Stimulated activated CD4-positive, alpha-beta T cell treated with anti-CD3 and anti-CD28 coated beads, Interleukin-4, amount 100 ng/mL, for 24 hours (primary cell): ENCODE measurements at places on chromosomes 6 and 20.

DNA sequence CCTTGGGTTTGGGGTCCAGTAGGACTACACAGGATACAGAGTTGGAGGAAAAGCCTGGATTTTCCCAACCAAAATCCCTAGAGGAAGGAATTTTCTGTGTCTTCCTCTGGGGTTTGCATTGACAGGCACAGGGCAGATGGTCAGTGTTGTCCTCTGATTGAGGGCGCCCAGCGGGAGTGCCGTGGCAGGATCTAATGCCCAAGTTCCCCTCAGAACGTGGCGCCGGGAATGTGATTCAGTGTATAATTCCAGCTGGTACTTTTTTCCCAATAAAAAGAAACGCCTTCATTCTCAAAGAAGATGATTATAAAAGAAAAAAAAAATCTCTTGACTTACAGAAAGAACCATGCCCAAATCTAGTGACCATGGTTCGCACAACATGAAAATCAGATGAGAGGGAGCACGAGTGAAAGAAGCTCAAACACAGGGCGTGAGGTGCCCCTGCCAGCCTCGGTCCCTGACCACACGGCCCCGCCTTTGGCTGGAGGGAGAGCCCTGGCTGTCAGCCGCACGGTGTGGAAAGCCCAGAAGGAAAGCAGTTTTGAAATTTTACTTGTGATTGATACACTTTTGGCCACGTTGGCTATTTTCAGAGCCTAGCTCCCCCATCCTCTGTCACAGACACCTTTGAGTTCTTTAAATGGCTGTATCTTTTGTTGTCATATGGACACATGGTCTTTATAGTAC is 31.6 kb downstream of the VEGFA start:
- no peak for DNase-seq

DNA sequence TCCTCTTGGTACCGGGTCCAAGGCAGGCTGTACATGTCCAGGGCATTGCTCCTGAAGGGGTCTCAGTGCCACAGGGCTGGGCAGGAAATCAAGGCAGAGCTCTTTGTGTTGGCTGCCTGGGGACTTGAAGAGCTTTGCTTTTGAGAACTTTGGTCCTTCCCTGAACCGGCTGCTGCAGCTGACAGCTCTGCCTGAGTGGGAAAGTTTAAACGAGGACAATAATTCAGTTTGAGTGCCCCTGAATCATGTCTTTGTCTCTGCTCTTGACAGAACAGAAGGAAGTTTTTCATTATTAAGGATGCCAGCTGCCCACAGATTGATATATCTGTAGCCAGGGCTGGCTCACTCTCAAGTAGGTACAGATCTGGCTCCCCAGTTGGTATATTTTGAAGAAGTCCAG is 56.1 kb downstream of the ANKRD6 start:
- no peak for DNase-seq

GRCh38 chr20:19019734-19020364 is 192.6 kb upstream of the SLC24A3 start:
- no peak for DNase-seq

GRCh38 chr6:169473663-169474062 is 220.0 kb upstream of the THBS2 start:
- DNase-seq, result no peak

DNA sequence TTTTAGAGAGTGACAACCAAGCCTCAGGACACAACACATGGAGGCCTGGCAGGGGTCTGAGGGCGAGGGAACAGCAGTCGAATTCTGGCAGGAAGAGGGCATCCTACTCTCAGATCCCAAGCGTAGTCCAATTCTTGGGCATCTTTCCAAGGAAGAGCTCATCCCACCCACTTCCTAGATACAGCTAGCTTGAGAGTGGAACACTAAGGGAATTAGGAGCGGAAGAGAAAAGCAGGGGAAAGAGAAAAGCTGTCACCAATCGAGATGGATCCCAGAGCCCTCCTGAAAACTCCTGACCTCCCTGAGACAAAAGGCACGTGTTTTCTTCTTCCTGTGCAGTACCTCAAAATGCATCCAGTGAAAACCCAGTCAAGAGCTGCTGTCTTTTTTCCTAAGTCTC is 67.1 kb downstream of the GFOD1 start:
- DNase-seq, result no peak

DNA sequence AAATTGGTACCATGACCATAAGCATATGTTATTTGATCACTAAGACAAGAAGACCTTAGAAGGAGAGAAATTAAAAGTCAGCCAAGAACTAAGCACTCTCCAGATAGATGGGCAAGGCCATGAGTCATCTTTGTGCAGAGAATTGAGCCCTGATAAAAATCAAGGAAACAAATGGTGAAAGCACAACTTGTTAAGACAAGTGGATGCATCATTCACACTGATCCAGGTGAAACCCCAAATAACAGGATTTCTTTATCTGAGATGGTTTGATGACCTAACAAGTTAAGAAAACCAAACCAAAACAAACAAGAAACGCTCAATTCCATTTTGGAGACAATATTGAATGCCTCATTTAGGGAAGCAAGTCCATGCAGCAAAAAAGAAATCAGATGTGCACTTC is 121.6 kb downstream of the ADAT2 start:
- DNase-seq, result no peak

DNA sequence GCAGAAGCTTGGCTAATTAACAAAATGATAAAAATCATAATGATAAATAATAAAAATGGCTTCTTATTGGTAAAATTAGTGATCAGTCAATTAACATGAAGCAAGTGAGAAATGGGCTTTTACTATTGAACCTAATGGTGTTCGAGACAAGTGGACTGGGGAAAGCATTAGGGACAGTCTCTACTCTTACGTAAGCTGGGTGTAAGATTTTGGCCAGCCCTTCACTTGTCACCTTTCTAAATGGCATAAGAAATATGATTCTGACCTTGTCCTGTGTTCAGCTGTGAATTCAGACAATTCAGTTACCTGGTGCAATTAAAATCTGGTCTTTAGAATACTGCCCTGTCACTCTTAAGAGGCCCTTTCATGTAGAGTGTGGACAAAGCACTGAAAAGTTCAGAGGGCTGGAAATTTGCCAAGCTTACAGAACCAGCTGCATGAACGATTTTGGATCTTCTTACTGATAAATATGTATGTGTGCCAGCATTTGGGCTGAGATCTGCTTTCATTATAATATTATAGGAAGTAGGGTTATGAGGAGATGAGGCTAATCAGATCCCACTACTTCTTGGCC is 115.9 kb downstream of the QRSL1 start:
- DNase-seq, result no peak

- DNase-seq, result no peak
These were observed 33.4 kb upstream of the INSM1 start for GRCh38 chr20:20334489-20334888.

DNA sequence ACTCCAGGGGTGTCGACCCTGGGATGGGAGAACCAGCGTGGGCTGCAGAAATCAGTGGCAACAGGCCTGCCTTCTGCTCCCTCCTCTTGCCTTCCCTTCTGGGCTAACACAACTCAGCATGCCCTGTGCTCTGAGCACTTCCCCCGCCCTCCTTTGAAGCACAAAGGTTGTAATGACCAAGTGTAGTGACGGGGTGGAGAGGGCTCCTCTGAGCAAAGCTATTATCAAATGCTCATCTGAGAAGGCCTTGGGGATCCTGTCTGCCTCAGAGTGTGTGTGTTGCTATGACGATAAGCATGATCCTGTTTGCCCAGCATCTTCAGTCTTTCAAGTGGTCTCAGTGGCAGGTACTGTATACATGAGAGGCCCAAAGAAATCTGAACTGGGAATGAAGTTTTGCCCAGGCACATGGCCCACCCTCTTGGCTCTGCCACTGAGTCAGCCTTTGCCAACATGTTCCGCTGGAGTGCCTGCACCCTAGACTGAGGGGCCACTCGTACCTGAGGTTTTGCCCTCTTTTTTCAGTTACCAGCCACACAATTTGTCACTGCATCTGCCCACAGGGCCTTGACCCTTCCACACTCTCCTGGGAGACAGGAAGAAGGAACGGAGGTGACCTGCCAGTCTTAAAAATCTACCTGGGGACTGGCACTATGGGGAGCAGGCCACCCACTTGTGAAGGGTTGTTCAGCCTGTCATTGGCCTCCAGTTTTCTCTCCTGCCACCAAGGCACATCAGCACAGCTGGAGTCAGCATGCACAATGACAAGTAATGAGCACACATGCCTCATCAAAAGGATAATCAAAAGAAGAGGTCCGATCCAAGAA is 74.5 kb downstream of the GFOD1 start:
- DNase-seq, result no peak

DNA sequence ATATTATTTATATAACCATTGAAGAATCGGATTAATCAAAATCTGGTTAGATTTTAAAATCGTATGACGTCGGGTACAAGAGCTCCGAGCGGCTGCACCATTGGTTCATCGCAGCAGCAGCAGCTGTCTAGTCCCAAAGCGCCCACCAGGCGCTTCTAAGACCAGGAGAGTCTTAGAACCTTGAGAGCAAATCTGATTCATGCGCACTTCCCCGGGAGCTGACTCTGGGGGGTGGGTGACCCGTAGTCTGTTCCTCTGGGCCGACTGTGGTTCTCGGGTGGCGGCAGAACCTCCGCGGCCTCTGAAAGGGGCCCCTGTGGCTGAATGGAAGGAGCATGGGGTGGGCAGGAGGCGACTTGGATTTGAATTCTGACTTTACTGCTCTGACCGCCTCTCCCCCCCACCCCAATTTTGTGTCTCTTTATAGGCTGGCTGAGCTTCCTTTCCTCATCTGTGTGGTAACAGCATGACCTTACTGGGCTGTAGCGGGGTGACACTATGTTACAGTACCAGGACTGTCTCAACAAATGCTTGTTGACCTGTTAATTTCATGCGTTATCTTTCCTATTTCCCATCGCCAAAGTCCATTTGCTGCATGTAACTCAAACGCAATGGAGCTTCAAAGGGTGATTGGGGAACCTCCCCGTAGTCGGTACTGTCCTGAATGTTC is 119.7 kb downstream of the RTN4IP1 start:
- no peak for DNase-seq

DNA sequence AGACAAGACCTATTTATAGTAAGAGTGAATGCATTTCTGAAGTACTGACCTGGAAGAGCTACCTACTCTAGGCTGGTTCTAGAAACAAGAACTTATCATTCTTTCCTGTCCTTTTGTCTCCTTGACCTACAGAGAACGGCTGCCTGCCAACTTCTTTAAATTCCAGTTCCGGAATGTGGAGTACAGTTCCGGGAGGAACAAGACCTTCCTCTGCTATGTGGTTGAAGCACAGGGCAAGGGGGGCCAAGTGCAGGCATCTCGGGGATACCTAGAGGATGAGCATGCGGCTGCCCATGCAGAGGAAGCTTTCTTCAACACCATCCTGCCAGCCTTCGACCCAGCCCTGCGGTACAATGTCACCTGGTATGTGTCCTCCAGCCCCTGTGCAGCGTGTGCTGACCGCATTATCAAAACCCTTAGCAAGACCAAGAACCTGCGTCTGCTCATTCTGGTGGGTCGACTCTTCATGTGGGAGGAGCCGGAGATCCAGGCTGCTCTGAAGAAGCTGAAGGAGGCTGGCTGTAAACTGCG is 8.3 kb downstream of the APOBEC2 start:
- no peak for DNase-seq

GRCh38 chr20:63056236-63057170 is 49.7 kb upstream of the BHLHE23 start:
- DNase-seq, result peak; percentile 46

- no peak for DNase-seq
These were observed 61.3 kb upstream of the IYD start for GRCh38 chr6:150307520-150307919.

- no peak for DNase-seq
These were observed 30.0 kb downstream of the OSBPL2 start for GRCh38 chr20:62268228-62268900.

GRCh38 chr20:50190251-50191064 is at the start of gene CEBPB:
CEBPB (plus strand) TSS chr20:50190830; CDS start chr20:50191034, 204 bp downstream.
- DNase-seq, result peak; percentile 82

- DNase-seq, result no peak
These were observed 104.6 kb upstream of the FRMD1 start for GRCh38 chr6:168183613-168183970.

DNA sequence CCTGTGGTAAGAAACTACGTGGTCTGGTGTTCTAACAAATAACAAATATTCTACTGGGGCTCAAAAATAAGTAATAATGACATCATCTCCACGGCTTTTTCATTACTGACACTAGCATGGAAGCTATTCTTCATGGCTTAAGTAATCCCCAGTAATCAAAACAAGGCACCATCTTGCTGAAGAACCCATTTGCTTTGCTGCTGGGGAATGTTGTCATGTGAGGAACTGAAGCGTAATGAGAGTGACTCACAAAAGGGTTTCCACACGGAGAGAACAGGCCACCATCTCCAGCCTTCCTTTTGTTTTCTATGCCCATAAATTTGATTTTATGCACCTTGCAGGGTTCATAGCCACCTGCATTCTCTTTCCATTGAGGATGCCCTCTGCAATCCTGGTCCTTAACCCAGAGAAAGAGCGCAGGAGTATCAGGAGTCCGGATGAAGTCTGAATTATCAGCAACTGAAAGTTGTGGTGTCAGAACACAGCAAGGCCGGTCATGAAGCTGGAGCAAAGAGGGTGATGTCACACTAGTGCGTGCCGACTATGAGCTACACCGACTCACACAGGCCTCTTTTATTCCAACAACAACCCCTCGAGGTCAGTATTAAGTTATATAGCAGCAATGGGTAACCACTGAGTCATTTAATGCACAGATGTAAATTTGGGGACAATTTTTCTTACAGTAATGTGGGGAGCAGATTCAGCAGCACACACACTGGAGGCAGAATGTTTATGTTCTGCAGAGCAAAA is 173.7 kb upstream of the SSTR4 start:
- DNase-seq, result no peak

- DNase-seq, result no peak
These were observed 64.0 kb downstream of the QRSL1 start for GRCh38 chr6:106693418-106693817.

DNA sequence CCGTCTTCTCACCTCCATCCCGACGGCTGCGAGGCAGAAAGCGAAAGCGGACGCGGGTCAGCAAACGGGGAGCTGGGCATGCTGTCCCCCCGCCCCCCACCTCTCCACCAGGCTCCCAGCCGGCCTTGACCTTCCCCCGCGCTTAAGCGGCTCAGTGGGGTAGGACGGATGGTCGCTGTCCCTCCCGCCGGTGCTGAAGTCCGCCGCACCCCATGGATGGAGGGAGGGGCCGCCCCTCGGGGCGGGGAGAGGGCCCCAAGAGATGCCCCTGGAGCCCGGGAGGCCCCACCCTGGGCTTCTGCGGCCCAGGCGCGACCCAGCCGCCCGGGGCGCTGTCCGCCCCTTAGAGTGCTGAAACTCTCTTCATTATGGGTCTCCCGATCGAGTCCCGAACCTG is at the start of gene KCNB1:
TSS of gene KCNB1 (minus strand) at position 48 of the 397 bp plus-strand sequence. CDS start 188 bp downstream, outside the sequence.
- DNase-seq, result peak; percentile 31
